ENCODE measurements at places on chromosomes 12 and 14.

DNA sequence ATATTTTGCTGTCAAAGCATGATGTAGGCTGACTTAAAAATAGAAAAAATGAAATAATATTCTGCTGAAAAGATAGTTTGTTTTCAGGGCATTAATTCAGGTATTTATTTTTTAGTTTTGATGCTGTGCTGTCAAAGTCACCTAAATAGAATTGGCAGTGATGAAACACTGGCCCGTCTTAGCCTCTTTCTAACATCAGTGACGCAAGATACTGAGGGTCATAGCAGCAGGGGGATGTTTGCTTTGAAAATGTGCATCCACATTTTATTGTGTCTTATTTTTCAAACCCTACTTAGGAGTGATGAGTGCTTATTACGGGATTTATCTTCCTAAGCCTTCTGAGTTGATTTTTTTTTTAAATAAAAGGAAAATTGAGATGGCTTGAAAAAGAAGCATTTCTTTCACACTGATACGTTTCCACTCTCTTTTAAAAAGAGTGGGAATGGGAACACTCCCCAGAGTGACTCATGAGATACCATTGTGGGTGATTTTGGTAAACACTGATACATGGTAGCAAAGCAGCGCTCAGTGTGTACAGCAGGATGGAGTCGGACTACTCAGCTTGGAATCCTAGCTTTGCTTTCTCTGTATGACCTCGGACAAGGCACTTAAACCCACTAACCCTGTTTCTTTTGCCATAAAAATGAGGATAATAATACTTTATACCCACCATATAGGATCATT lies 290.8 kb downstream of the ERC1 start:
- no peak for DNase-seq

DNA sequence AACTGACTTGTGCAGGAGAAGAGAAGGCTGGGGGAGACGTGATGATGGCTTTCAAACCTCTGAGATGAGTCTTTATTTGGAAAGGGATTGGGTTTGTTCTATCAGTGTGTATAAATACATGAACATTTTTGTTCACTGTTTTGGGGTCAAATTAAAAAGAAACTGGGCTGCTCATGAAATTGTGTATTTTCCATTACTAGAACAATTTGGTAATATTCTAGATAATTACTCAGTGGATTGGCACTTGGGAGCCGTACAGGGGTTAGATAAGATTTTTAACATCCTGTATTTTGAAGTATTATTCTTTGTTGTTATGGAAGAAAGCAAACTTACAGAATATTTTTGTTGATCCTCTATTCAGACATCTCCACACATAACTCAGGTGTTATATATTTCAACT lies 340.6 kb downstream of the PRKD1 start:
- no peak for DNase-seq

- DNase-seq = no peak
Measured at GRCh38 chr12:24044941-24045703, 95.7 kb upstream of the SOX5 start.

DNA sequence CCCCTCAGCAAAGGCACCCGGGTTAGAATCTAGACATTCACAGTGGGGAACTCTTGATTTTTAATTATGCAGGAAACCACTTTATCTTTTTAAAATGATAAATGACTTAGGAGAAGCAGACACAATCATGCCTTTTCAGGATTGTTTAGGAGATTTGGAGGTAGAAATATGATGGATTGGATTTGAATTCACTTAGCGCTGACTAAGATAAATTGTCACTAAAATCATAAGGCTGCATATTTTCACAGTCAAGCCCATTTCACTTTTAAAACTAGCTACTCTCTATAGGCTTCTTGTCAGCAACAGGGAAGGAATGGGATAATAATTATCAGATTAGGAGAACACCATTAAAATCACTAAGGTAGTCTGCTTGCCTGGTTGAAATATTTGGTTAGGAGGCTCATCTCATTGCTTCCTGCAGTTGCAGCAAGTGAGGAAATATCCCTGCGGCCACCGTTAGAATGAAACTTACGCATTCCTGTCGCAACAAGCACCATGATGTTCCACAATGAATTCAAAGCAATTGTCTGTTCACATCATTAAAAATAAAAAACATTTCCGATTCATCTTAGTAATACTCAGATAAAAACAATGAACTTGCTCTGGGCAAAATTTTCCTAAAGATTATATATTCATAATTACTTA lies 31.9 kb downstream of the DACT1 start:
- no peak for DNase-seq

- DNase-seq = no peak
Measured at GRCh38 chr12:81039231-81039630, 38.6 kb upstream of the ACSS3 start.

- no peak for DNase-seq
Measured at GRCh38 chr14:81363746-81364378, 36.3 kb downstream of the STON2 start.

GRCh38 chr12:76176940-76177339 lies 92.5 kb upstream of the NAP1L1 start:
- no peak for DNase-seq
